ENCODE measurements at places on chromosomes 4 and X.

GRCh38 chrX:72030431-72030830 lies 101.3 kb downstream of the RTL5 start:
- no peak for DNase-seq

DNA sequence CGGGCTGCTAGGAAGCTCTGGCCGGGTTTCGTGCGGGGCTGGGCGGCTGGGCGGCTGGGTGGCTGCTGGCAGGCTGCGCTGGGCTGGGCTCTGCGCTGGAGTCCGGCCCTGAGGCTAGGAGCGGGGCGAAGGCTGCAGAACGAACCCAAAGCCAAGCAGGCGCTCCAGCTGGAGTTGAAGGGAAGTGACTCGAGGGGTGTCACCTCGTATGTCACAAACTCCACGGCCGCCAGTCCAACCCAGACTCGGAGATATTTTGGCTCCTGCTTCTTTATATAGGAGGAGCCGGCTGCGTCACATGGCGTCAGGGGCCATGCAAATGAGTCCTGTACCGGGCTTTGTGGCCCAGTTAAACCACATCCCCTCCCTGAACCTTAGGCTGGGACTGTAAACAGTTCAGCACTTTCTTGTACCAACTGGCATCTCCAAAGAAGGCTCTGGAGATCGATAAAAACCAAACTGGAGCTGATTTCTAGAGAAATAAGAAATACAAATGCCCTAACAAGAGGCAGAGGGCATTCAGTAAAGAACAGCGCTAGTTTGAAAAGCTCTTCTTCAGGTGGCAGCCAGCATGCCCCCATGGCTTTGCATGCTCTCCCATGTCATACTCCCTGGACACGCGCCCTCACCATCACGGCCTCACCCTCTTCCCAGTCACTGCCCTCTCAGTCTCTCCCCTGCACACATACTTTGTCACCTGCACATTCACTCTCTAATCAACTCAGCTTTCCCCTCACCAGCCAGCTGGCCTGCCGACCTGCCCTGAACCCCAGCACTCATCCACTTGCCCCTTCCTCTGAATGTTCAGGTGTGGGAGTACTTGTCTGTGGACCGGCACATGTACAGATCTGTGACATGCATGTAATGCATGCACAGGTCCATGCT lies 58.5 kb downstream of the TSC22D3 start:
- no peak for DNase-seq

DNA sequence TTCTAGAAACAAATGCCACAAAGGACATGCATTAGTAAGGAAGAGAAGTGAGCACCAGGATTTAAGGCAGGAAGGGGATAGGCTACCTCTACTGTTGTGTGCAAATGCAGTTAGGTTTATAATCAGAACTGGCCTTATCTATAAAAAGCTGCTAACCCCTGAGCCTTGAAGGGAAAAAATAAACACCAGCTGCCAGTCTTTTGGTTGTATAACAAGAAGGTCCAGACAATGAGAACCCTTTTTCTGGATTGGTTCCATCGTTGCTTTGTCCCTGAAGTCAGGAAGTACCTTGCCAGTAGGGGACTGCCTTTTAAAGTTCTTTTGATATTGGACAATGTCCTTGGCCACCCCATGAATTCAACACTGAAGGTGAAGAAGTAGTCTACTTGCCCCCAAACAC lies 126.7 kb upstream of the OTUD4 start:
- no peak for DNase-seq

DNA sequence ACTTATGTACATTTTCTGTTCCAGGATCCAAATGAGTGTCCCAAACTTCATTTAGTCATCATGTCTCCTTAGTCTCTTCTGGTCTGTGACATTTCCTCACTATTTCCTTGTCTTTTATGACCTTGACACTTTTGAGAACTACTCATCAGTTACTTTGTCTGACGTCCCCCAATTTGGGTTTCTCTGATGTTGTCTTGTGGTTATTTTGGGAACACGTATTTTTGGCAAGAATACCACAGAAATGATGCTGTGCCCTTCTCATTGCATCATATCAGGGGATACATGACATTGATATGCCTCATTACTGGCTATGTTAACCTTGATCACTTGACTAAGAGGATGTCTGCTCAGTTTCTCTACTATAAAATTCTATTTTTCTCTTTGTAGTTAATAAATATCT lies 308.8 kb downstream of the ZNF674 start:
- no peak for DNase-seq

- no peak for DNase-seq
Measured at GRCh38 chr4:751676-752075, 46.0 kb downstream of the PCGF3 start.

- DNase-seq = no peak
Measured at GRCh38 chr4:127403471-127404084, 229.2 kb upstream of the INTU start.

- no peak for DNase-seq
Measured at GRCh38 chr4:42132099-42132498, 20.4 kb downstream of the BEND4 start.

DNA sequence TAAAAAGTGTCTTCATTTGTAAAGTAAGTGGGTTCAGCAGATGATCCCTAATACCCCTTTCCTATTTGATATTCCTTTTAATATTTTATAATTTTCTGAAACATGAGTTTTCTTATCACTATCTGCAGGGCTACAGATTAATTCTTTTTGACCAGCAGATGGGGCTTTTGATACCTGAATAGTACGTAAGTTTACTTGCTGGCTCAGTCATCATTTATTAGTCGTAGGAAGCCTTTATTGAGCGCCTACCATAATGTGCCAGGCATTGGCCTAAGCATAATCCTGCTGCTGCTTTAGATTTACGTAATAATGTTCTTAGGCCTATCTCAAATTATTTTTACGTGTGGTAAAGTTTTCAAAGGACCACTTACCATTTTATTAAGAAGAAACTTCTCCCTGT lies 33.1 kb downstream of the OSTC start:
- no peak for DNase-seq

DNA sequence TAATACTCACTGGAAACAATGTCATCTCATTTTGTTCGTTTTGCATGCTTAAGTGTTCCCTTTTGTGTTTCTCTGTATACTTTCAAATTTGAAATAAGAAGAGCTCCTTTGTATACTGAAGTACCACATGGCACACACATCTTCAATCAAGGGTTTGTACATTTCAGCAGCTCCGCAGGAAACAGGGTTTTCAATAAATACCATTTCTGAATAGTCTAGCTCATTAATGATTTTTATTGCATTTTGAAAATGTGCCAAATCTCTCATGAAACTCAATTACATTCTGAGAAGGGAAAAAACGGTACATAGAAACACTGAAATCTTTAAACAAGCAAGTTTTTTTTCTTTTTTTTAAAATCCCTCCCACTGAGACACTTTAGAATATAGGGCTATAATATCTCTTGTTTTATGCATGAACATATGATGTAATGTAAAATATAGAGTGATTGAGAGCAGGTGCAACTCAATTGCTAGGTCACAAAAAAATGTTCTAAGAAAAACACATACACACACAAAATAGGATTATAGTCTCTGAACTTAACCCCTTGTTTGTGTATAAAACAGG lies 914.2 kb upstream of the PCDH7 start:
- no peak for DNase-seq

GRCh38 chr4:155673453-155673979 lies 6.9 kb downstream of the GUCY1A1 start:
- DNase-seq = no peak

DNA sequence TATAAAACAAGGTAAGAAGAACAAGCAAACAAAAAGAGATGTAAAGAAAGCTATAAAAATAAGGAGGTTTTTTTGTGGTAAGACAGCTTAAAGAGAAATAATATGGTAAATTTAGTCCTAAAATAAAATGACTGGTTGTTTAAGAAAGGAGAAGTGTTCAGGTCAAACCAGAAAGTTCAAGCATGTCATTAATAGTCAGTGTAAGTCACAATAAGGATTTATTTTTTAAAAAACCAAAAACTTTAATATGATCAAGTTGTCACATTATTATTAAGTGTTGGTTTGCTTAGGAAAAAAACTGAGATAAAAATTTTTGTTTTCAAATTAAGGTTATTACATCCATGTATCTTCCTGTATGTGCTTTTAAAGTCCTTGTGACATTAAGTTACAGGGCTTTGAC lies 19.1 kb downstream of the ASIC5 start:
- no peak for DNase-seq

GRCh38 chr4:164536814-164537213 lies 217.1 kb upstream of the SMIM31 start:
- DNase-seq = no peak

DNA sequence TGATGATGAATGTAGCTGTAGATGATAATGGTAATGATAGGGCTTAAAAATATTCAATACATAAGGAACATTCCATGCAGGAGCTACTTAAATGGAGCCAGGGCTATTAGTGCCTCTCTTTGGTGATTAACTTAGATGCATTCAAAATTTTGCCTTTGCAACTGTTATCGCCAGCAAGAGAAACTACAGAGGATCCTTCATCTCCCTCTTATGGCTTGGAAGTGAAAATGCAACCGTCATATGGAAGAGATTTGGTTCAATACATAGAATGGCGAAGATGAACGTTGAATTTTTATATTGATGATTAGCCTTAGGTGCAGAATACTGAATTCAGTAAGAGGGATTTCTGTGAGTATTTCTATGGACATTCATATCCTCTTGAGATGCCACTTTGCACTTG lies 134.5 kb upstream of the NLGN4X start:
- no peak for DNase-seq

- DNase-seq = no peak
Measured at GRCh38 chr4:128675083-128675482, 134.4 kb upstream of the JADE1 start.

DNA sequence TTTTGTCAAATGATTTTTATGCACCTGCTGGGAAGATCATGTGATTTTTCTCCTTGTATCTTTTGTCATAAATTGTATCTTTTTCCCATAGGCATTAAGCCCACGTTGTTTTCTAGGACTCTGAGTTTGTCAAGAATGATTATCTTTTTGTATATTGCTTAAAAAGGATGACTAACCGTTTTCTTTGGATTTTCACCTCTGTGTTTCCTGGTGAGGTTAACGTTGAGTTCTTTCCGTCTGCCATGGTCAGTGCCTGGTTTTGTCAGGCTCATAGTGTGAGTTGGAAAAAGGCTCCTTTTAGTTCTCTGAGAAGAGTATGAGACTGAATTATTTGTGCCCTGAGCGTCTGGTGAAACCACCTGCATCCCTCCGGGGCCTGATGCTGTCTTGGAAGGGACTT lies 21.9 kb downstream of the PCGF3 start:
- no peak for DNase-seq

- no peak for DNase-seq
Measured at GRCh38 chrX:72348247-72348979, 42.7 kb upstream of the CITED1 start.

DNA sequence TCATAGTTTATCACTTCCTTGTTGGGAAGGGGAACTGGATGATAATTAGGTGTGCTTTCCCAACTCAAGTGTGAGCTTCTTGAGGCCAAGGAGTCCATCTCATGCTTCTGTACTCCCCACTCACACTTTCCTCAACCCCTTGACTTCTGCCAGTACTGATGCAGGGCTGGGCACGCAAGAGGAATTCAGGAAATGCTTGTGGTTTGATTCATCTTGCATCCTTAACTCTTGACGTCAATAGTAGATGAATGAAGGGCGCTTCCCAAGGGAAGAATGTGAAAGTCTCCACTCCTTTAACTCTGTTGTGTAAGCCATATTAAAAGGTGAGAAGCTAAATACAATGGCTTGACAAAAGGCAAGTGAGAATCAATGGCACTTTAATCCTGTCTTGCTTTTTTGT lies 101.8 kb downstream of the AGTR2 start:
- DNase-seq = no peak

- no peak for DNase-seq
Measured at GRCh38 chr4:11774346-11774745, 345.7 kb upstream of the HS3ST1 start.

GRCh38 chrX:69234624-69235023 lies 69.4 kb upstream of the PJA1 start:
- DNase-seq = no peak

GRCh38 chr4:108107101-108107500 lies 61.6 kb downstream of the LEF1 start:
- DNase-seq = no peak

DNA sequence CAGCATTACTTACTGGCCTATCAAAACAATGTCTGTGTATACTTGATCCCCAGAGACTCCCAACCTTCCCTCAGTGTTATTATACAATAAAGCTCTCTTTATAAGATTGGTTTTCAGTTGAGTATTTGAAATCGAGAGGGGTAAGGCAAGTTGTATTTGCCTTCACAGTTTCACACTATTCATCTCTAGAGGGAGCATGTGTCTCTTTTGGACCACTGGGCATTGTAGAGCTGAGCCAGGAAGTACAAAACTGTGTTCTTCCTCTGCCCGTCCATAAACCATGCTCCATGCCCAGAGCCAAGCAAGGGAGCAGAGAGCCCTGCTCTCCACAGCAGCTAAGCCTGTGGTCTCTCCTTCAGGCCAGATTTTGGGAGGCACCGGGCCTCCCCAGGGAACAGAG lies 61.5 kb upstream of the HHIP start:
- no peak for DNase-seq

DNA sequence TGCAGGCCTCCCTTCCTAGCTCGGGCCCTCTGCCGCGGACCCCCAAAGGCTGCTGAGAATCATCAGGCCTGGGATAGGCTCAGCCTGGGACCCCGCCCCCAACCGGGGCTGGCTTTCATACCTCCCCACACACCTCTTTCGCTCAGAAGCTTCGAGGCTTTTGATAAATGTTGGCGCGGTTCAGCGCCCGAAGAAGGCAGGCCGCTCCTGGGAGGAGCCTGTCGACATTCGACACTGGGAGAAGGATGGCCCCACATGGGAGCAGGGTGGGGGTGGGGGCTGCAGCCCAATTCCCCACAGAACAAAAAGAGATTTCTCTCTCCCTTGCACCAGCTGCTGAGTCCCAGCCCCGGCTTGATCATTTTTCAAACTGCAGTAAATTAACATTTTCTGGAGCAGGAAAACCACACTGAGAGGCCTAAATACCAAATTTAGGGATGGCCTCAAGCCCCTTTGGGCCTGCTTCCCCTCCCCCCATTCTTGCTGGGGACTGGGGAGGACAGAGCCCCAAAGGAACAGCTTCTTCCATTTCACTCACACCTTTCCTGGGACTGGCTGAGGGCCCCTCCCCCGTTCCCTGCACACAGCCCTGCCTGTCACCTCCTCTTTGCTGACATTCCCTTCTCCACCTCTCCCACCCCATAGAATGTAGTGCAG lies 112.9 kb upstream of the PJA1 start:
- no peak for DNase-seq

- no peak for DNase-seq
Measured at GRCh38 chrX:121161501-121161933, 114.1 kb downstream of the GLUD2 start.

- no peak for DNase-seq
Measured at GRCh38 chr4:189202869-189203271, 737.8 kb upstream of the FRG1 start.

Data from cortex of kidney (tissue), 1 donor.